ENCODE measurements at places on chromosomes 7 and 10. TPM values are rescaled to one million over a fixed set of nuclear protein-coding genes. Genes with fewer than 3 reads are reported as not detected.

Gene TAS2R5
- total RNA-seq: 0.84 TPM

Gene VWDE
- 0.84 TPM for total RNA-seq

Gene RNF133
- total RNA-seq: not detected

Gene DGKB
- total RNA-seq: not detected

Gene FAM180A
- not detected for total RNA-seq

Gene NPTX2
- total RNA-seq: 0.13 TPM

Gene SPDYE16
- 0.30 TPM for total RNA-seq

Gene CCDC172
- not detected for total RNA-seq

Gene ZDHHC6
- 58.4 TPM for total RNA-seq

Gene CLEC2L
- not detected for total RNA-seq

Gene NRAP
- not detected for total RNA-seq

Gene PNLIP
- total RNA-seq: not detected

Gene LRRC18
- total RNA-seq: not detected

Gene MARVELD1
- 3.9 TPM for total RNA-seq

Gene PARG
- total RNA-seq: 33.1 TPM

Gene NOD1
- 9.2 TPM for total RNA-seq

Gene SMKR1
- 11.7 TPM for total RNA-seq

Gene ZNF804B
- total RNA-seq: not detected

Gene CHAT
- total RNA-seq: not detected

Gene HMX2
- not detected for total RNA-seq

Gene NUPR2
- not detected for total RNA-seq

Gene GJD4
- total RNA-seq: not detected

Gene CLDN4
- not detected for total RNA-seq

Gene CARD11
- total RNA-seq: 82.5 TPM

Gene TAF6
- total RNA-seq: 75.6 TPM

Gene LLCFC1
- not detected for total RNA-seq

Gene BLNK
- not detected for total RNA-seq

Gene CFAP46
- not detected for total RNA-seq

Gene REEP3
- total RNA-seq: 24.6 TPM

Gene STEAP4
- not detected for total RNA-seq

Gene LIPJ
- not detected for total RNA-seq

Gene CYP2C9
- total RNA-seq: not detected

Gene RBM48
- 14.4 TPM for total RNA-seq

Gene SPRN
- not detected for total RNA-seq

Gene SH2D4B
- total RNA-seq: 0.21 TPM

Gene MAPK8
- 48.0 TPM for total RNA-seq

Gene CXCL12
- total RNA-seq: not detected

Gene ARPC1B
- total RNA-seq: 276 TPM

Gene MSMB
- total RNA-seq: not detected

Gene PTPRZ1
- not detected for total RNA-seq

Gene NEURL1
- 1.9 TPM for total RNA-seq

Gene NPSR1
- not detected for total RNA-seq

Gene GLI3
- 0.15 TPM for total RNA-seq

Gene IQUB
- total RNA-seq: not detected

Gene RRP12
- 110 TPM for total RNA-seq

Gene MLXIPL
- total RNA-seq: not detected

Gene GPC2
- 2.3 TPM for total RNA-seq

Gene HSPA12A
- total RNA-seq: not detected

Gene ST8SIA6
- not detected for total RNA-seq

Gene SEMA3E
- total RNA-seq: not detected

Gene KLF14
- not detected for total RNA-seq

Gene CLCN1
- not detected for total RNA-seq

All from activated CD8-positive, alpha-beta memory T cell treated with anti-CD3 and anti-CD28 coated beads for 36 hours (primary cell).